ENCODE measurements at places on chromosomes 2 and 18.

GRCh38 chr2:216560838-216561270 lies 62.2 kb downstream of the RPL37A start:
- no peak for DNase-seq

- no peak for DNase-seq
Measured at GRCh38 chr2:70442301-70443077, 111.1 kb downstream of the TGFA start.

- DNase-seq, result no peak
Measured at GRCh38 chr2:207067473-207067872, 98.3 kb downstream of the KLF7 start.

DNA sequence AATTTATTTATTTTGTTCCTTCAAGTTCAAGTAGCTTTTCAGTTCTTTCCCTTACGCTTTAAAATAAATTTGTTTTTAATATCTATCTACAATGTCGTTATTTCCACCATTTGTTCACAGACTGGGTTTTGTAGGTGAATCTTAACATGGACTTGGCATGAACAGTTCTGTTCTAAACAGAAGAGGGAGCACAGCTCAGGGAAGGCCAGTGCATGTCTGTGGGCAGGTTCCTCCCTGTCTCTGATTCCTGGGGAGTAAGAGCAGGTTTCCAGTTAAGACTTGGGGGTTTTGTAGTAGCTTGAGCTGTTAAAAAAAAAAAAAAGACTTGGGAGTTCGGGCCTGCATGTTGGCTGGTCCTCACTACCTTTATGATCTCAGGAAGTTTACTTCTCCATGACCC lies 11.1 kb downstream of the TTL start:
- DNase-seq, result no peak

- no peak for DNase-seq
Measured at GRCh38 chr2:149586063-149586462, 1.5 kb downstream of the MMADHC start.

- DNase-seq, result no peak
Measured at GRCh38 chr2:2245500-2245899, 85.6 kb downstream of the MYT1L start.

Measured in NCI-H1105 treated with DMSO at 0.1 percent for 48 hours (cell line).